ENCODE measurements at places on chromosomes 2 and 18.
A peak's percentile ranks its signal among the peaks of the same experiment; 100 is the strongest.

DNA sequence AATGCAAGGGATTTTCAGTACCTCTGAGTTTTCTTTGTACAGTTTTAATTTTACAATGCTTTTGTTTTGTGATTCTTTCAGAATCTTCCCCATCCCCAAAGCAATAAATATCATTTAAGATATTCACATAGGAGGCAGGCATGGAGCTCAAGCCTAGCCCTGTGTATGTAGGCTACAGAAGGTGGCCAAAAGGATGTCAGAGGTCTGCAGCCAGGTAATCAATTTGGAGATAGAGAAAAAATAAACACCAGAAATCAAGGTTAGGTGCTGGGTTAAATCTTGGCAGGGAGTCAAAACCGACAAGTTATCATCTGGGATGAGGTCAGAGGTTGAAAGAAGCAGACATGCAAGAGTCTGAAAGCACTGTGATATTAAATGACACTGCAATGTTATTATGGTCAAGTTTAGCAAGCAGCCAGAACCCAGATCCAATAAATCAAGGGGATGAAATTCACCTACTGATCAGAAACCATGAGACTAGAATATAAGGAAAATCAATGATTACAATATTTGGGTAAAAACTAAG is 45.1 kb upstream of the LRP1B start:
- H3K4me3 ChIP-seq = no peak overlapping the region
- H3K36me3 ChIP-seq = no peaks in the 10 kb centered on the region
- H3K27me3 ChIP-seq = no peaks in the 10 kb centered on the region
- no peak overlapping the region for H3K27ac ChIP-seq
- no peak for DNase-seq

DNA sequence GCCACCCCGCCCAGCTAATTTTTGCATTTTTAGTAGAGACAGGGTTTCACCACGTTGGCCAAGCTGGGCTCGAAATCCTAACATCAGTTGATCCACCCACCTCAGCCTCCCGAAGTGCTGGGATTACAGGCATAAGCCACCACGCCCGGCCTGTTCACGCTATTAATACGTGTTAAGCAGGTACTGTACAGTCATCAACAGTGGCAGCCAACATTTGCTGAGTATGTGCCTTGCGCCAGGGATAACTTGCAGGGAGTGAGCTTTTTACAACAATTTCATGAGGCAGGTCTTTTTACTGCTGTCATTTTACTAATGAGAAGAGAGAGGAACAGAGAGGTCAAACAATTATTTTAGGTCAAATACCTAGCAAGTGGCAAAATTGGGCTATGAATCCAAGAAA is 115.2 kb downstream of the AP1S3 start:
- no peak overlapping the region for H3K27ac ChIP-seq
- no peaks in the 10 kb centered on the region for H3K36me3 ChIP-seq
- H3K27me3 ChIP-seq = peaks cover 27% of the 10 kb centered on the region
- no peak overlapping the region for H3K4me3 ChIP-seq
- DNase-seq = no peak

DNA sequence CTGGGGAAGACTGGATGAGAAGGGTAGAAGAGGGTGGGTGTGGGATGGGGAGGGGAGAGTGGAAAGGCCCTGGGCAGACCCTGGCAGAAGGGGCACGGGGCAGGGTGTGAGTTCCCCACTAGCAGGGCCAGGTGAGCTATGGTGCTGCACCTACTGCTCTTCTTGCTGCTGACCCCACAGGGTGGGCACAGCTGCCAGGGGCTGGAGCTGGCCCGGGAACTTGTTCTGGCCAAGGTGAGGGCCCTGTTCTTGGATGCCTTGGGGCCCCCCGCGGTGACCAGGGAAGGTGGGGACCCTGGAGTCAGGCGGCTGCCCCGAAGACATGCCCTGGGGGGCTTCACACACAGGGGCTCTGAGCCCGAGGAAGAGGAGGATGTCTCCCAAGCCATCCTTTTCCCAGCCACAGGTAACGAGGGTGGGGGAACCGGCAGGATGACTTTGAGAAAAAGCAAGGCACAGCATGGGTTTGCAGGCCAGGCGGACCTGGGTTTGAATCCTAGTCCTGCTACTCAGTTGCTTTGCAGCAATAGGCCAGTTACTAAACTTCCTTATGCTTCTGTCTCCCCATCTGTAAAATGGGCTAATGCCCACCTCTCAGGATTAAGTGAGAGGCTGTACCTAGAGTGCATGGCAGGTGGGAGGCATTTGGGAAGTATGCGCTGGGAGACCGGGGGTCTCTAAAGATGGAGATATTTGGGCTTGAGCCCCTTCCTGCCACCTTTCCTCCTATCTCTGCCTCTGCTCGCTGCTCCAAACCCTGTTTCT is at the start of gene INHA:
TSS of gene INHA (plus strand) at position 74 of the 765 bp plus-strand sequence. CDS start at position 139, 65 bp downstream.
- no peaks in the 10 kb centered on the region for H3K36me3 ChIP-seq
- no peak within 1 kb of the TSS for H3K27ac ChIP-seq
- no peaks in the 10 kb centered on the region for H3K4me1 ChIP-seq
- peaks cover 81% of the 10 kb centered on the region for H3K27me3 ChIP-seq

GRCh38 chr18:77949355-77949973 is 699.8 kb downstream of the GALR1 start:
- H3K27ac ChIP-seq = no peak overlapping the region
- no peak overlapping the region for H3K4me3 ChIP-seq
- no peaks in the 10 kb centered on the region for H3K4me1 ChIP-seq
- H3K36me3 ChIP-seq = peaks cover 4% of the 10 kb centered on the region
- no peaks in the 10 kb centered on the region for H3K27me3 ChIP-seq

DNA sequence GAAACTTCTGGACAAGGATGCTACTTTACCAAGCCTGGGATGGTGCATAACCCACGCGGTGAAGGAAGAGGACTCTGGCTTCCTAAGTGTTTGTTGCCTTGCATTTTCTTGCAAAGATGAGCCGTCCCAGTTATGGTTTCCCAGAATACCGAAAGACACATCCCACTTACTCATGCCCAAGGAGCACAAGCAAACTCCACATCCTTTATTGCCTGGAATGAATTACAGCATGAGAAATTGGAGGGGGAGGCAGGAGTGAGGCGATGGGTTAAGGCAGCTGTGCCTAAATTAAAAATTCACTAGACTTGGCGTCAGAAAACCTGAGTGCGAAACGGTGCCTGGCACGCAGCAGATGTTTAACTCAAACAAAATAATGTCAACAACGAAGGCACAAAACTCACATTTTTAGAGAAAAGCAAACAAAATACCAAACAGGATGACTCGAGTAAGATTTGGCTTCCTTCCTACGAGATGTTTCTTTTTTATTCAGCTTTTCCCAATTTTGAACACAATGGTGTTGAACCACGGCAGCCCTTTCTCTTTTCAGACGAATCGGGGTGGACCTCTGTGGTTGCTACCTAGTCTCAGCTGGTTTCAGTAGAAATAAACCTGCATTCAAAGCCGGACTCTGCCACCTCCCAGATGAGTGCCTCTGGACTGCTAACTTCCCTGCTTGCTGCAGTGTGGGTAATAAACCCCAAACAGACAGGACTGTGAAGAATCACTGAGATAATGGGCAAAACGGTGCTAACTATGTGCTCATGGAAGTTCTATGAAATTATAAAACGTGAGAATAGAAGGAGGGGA is 100.3 kb upstream of the NCK2 start:
- no peak overlapping the region for H3K27ac ChIP-seq
- no peak overlapping the region for H3K4me3 ChIP-seq
- H3K36me3 ChIP-seq = no peaks in the 10 kb centered on the region
- H3K4me1 ChIP-seq = no peaks in the 10 kb centered on the region
- no peak for DNase-seq
- peaks cover 32% of the 10 kb centered on the region for H3K27me3 ChIP-seq

- no peak for DNase-seq
Observed at GRCh38 chr18:7338846-7339245, 108.0 kb downstream of the LRRC30 start.

GRCh38 chr2:72103161-72103560 is 44.5 kb downstream of the CYP26B1 start:
- H3K27me3 ChIP-seq = peaks cover 55% of the 10 kb centered on the region
- H3K4me3 ChIP-seq = no peak overlapping the region
- H3K4me1 ChIP-seq = no peaks in the 10 kb centered on the region
- no peak for DNase-seq
- H3K36me3 ChIP-seq = peaks cover 2% of the 10 kb centered on the region
- H3K27ac ChIP-seq = no peak overlapping the region

- peaks cover 3% of the 10 kb centered on the region for H3K36me3 ChIP-seq
- H3K27me3 ChIP-seq = peaks cover 24% of the 10 kb centered on the region
- peaks cover 15% of the 10 kb centered on the region for H3K4me1 ChIP-seq
- no peak overlapping the region for H3K4me3 ChIP-seq
- H3K27ac ChIP-seq = peak overlapping the region; percentile 25
Observed at GRCh38 chr18:58536534-58537271, 92.2 kb downstream of the ALPK2 start.

DNA sequence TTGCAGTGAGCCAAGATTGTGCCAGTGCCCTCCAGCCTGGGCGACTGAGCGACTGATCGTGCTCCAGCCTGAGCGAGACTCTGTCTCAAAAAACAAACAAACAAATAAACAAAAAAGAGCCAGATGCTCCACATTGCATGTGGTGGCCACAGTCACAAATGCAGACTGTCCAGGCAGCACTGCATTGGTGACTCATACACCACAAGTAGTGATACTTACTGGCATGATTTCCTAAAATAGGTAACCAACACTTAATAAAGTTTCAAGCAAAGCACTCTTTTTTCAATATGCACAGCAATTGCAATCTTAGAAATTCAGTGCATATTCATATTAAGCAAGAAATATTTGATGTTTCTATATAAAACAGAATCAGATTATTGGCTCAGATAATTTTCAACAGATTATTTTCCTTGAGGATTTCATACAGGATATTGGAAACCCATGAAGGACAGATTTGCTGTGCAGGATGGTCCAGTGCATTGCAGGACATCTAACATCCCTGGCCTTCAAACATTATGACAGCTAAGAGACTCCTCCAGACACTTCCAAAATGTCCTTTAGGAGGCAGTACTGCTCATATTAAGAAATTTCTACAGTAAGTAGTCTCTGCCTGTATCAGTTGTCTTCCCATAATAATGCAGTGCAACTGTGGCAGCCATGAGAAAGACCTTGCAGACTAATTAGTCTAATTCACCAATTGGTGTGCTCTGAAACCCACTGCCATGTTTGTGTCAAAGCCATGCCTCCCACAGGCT is 10.5 kb upstream of the SLC1A4 start:
- no peak overlapping the region for H3K4me3 ChIP-seq
- no peaks in the 10 kb centered on the region for H3K27me3 ChIP-seq
- no peak overlapping the region for H3K27ac ChIP-seq
- no peaks in the 10 kb centered on the region for H3K36me3 ChIP-seq

DNA sequence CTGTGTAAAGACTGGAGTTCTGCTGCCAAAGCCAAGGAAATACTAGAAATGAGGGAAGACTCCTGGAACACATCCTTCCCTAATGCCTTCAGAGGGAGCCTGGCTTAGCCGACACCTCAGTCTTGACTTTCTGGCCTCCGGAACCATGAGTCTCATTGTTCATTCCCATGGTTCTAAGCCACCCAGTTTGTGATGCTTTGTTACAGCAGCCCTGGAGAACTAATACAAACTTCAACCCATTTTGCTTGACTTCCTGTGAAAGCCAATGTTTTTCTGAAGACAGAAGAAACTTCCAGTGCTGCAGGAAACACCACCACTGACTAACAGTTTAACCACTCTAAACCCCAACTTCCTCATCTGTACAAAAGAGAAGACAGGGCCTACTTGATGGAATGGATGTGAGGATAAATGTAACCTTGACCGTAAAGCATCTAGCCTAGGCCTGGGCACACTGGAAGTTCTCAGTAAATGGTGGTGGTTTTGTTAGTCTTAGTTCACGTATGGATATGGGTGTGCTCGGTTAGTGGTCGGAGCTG is 85.9 kb upstream of the RFX8 start:
- H3K27ac ChIP-seq = peak overlapping the region; percentile 29

DNA sequence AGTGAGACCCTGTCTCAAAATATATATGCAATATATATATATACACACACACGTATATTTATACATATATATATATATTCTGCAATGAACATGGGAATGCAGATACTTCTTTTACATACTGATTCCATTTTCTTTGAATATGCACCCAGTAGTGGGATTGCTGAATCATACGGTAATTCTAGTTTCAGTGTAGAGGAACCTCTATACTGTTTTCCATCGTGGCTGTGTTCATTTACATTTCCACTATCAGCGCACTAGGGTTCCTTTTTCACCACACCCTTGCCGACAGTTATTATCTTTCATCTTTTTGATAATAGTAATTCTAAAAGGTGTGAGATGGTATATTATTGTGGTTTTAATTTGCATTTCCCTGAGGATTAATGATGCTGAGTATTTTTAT is 52.3 kb upstream of the SLC39A10 start:
- no peak for DNase-seq
- peaks cover 17% of the 10 kb centered on the region for H3K4me1 ChIP-seq
- no peak overlapping the region for H3K4me3 ChIP-seq
- H3K27ac ChIP-seq = no peak overlapping the region

- no peak overlapping the region for H3K4me3 ChIP-seq
- H3K27ac ChIP-seq = no peak overlapping the region
- no peaks in the 10 kb centered on the region for H3K27me3 ChIP-seq
- no peaks in the 10 kb centered on the region for H3K36me3 ChIP-seq
- H3K4me1 ChIP-seq = no peaks in the 10 kb centered on the region
- no peak for DNase-seq
Observed at GRCh38 chr2:146576339-146577111, 1268.3 kb upstream of the ACVR2A start.

GRCh38 chr2:61411109-61411508 is 59.8 kb downstream of the USP34 start:
- H3K4me3 ChIP-seq = no peak overlapping the region
- no peaks in the 10 kb centered on the region for H3K27me3 ChIP-seq
- H3K27ac ChIP-seq = peak overlapping the region; percentile 90
- H3K4me1 ChIP-seq = peaks cover 45% of the 10 kb centered on the region

DNA sequence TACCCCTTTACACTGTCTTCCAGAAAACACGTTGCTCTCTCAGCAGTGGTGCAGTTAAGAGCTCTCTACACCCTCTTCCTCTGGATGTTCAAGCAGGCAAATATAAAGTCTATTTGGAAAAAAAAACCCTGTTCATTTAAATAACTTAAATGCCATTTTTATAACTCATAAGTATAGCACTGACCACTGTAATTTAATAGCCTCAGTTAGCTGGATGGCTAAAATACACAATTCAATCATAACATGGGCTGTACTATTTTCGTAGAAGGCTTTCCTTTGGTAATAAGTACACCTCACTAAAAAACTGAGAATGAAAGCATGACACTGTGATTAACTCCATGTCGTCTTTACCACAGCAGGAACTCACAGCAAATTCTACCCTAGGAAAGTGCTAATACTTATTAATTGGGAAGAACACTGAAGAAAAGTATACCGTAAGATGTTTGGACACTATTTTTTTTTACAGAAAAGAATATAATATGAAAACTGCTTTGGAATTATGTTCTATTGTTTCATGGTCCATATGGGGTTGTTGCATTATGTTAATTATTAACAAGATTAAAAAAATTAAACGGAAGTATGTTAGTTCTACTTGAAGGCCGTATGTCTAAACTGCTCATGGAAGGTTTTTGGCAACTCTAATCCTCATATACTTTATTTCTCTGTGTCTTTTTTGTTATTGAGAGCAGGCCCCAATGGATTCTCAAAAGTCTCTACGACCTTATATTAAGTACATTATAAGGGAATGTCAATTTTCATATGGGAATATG is 269.1 kb downstream of the ZNF385B start:
- no peak for DNase-seq
- H3K36me3 ChIP-seq = no peaks in the 10 kb centered on the region
- no peak overlapping the region for H3K27ac ChIP-seq
- no peaks in the 10 kb centered on the region for H3K27me3 ChIP-seq
- H3K4me3 ChIP-seq = no peak overlapping the region
